Activated T-cell treated with anti-CD3 and anti-CD28 coated beads, Interleukin-2, amount 50 U/mL, for 48 hours (primary cell): ENCODE measurements at places on chromosomes 3 and 15.

DNA sequence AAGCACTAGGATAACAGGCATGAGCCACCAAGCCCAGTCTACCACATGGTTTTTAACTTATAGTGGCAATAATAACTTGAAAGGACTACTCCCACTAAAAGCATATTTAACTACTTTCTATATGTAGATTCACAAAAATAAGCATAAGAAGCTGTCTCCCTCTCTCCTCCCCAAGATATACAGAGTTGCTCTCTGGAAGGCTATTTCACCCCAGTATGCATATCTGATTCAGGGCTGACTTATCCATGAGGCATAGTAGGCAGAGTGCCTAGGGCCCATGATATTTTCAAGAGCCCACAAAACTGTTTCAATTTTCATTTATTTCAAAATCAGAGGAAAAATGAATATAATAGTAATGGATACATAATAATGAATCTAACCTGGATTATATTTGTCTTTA lies 20.5 kb downstream of the ATP8B4 start:
- no peak for DNase-seq

DNA sequence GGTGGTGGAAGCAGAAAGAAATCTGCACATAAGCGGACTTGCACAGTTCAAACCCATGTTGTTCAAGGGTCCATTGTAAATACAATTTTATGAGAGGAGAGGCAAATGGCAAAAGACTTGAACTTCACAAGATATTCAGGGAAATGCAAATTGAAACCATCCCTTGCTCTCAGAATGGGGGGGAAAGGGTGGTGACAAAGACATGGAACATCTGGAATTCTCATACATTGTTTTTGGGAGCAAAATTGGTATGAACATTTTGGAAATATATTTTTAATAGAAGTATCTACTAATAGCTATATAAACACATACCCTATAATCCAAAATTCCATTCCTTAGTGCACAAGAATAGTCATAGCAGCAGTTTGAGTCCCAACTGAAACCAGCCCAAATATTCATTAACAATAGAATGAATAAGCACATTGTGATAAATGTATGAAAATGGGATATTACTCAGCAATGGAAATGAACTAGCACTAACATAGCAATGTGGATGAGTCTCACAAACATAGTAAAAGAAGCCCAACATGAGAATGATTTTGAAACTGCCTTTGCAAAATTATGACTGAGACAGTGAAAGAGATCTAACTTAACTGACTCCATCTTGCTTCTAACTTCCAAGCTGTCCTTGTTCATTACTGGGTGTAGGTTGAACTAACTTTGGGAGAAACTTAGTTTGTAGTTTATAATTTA lies 77.2 kb downstream of the CD200R1L start:
- DNase-seq = no peak

GRCh38 chr3:60752809-60753208 lies 498.4 kb downstream of the FHIT start:
- DNase-seq = no peak

DNA sequence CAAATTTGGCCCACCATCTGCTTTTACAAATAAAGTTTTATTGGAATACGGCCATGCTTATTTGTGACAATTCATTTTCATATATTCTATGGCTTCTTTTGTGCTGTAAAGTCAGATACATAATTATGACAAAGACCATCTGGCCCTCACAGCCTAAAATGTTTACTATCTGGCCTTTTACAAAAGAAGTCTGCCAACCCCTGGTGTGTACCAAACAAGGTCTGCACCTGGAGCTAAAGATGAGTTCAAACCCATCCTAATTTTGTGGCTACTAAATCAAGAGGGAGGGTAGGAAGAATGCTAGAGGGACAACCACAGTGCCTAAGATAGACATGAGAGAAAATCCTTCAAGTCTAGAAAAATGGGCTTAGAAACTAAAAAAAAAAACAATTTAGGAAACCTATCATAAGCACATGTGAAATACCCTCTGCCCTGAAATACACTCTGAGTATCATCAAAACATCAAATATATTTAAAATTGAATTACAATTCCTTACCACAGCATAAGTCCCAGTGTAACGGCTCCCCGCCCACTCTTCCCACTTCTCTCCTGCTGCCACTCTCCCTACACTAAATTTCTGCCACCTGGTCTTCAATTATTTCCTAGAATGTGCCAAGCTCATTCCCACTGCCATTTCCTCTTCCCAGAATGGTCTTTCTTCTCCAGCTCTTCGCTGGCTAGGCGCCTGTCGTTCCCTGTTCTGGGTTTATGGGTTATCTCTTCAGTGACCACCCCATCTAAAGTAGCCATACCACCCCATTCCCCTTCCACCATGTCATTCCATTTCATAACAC lies 950.7 kb upstream of the CFAP20DC start:
- DNase-seq = no peak

DNA sequence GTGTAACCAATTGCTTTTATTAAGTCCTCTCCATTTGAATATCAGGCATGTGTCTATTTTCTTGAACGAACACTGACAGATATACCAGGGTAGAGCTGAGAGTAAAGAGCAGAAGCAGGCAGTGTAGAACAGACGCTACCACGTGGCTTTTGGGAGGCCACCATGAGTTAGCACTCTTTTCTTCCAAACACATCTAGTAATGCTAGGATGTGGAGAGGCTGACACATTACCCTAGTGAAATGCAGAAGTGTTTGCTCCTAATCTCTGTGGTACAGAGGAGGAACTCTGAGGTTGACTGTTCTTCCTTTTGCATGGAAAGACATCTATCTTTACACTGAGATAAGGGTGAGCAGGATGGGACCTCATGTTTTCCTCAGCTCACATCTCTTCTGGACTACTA lies 216.3 kb downstream of the SATB1 start:
- no peak for DNase-seq

DNA sequence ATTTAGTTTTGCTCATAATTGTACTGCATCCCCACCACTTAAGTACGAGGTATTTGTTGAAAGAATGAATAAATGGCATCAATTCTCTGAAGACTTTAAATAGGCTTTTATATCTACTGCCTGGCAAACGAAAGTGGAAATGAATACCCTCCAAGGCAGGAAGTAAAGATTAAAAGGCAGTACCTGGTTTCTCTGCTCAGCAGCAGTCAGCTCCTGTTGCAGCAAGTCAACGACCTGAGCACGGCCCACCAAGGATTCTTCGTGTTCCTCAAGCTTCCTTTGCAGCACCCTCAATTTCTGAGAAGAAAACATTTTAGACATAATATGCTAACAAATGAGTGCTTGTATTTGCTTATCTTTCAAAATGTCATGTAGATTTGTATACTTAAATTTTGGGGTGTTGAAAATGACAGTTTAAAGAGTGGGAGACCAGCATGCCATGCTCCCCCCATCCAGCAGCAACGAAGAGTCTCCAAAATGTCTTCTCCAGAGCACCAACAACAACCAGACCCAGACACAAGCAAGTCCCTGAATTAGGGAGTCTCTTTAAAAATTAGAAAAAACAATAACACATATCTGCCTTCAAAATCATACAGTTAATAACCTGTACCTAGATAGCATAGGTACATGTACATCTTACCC lies 31.2 kb downstream of the GOLGB1 start:
- DNase-seq = no peak

GRCh38 chr15:69612112-69612511 lies 159.5 kb downstream of the RPLP1 start:
- peak; percentile 5 for DNase-seq

DNA sequence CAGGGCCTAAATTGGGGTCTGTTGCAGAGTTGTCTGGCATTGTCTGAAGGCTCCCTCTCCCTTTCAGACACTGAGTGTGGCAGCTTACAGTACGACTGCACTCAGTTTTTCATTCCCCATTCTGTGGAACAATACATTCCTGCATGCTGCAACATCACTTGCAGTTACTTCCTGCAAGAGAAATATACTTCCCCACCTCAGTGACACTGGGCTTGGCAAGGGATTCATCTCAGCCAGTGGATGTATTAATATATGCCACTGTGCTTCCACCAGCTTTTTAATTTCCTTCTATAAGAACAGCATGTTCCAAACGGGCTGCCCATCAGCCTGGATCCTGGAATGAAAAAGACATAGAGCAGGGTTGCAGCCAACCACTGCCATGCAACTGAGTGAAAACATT lies 23.1 kb downstream of the B3GALNT1 start:
- no peak for DNase-seq

DNA sequence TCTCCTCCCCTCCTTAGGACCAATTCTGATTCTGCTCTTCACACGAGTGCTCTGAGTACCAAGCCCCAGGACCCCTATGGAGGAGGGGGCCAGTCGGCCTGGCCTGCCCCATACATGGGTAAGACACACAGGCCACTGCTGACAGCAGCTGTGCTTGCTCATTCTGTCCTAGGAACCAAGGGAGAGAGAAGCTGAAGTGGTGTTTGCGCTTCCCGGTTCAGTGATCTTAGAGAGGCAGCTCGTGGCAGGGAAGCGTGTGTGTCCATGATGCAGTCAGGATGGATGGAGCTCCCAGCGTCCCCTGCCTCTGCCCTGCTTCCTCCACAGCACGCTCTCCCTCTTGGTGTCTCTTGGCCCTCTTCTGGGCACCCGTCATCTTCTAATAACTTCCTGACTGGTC lies 77.6 kb downstream of the CRTC3 start:
- no peak for DNase-seq

GRCh38 chr3:136055491-136055890 lies 90.0 kb downstream of the PPP2R3A start:
- DNase-seq = no peak

- no peak for DNase-seq
These were observed 241.0 kb upstream of the GBE1 start for GRCh38 chr3:82002491-82002890.

GRCh38 chr3:72035606-72036005 lies 250.7 kb upstream of the PROK2 start:
- no peak for DNase-seq

- DNase-seq = no peak
These were observed 47.5 kb upstream of the SSR3 start for GRCh38 chr3:156602424-156602823.

- no peak for DNase-seq
These were observed 104.3 kb upstream of the EOMES start for GRCh38 chr3:27826448-27826847.

DNA sequence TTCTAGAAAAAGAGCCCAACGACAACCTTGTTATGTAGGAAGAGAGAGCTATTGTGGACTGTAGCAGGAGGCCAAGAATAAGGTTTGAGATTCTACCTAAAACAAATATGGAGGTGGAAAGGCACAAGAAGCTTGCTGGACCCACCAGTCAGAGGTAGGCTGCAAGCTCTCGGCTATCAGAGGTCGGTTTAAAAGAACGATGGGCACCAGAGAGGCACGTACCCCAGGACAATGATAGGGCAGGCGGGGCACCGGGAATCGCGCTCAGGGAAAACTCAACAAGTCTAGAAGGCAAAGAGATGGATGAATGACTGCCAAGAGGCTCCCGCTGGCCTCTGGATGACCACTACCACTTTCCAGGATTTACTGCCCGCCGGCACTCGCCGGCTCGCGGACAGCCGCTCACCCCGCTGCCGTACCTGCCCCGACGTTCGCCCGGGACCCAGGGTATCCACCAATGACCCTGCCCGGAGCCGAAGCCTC lies 1.1 kb downstream of the HDGFL3 start:
- DNase-seq = no peak

- no peak for DNase-seq
These were observed 212.1 kb upstream of the ROBO2 start for GRCh38 chr3:76827701-76828226.

DNA sequence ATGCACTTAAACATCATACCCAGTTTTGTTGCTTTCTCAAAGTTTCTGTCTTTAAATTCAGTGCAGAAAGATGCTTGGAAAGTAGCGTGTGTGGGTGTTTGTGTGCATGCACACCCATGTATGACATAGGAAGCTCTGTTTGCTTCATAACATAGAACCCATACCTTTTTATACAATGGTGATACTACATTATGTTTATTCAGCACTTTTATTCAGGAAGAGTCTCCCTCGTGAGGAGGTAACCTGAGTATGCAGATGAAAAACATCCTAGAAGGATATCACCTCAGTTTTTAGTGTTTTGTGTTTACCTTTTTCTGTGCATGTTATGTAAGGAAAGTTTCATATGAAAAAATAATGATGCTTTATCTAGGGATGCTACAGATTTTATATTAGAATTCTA lies 111.2 kb downstream of the SST start:
- DNase-seq = no peak

DNA sequence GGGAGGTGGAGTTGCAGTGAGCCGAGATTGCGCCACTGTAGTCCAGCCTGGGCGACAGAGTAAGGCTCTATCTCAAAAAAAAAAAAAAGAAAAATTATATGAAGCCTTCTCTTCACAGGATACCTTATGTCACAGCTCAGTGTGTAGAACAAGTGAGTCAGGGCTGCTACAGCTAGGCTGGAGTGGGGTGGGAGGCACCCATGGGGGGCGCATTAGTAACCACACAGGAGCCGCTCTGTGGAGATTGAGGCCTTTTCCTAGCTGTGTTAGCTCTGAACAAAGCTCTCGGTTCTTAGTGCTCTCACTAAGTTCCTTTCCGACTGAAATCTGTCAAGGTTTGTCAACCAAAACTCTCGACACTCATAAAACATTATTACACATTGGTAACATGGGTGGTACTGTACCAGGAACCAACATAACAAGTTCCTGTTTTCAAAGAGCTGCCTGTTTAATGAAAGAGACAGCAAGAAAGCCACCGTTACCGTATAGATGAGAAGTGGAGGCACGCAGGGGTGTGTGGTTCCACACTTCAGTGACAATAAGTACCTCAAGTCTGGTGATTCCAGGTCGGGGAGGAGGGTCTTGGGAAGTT lies 4.5 kb downstream of the LRRC31 start:
- DNase-seq = peak; percentile 33

GRCh38 chr3:167691366-167691765 lies 37.6 kb upstream of the WDR49 start:
- DNase-seq = peak; percentile 26

- DNase-seq = no peak
These were observed 61.4 kb downstream of the IL12A start for GRCh38 chr3:160049988-160050387.

DNA sequence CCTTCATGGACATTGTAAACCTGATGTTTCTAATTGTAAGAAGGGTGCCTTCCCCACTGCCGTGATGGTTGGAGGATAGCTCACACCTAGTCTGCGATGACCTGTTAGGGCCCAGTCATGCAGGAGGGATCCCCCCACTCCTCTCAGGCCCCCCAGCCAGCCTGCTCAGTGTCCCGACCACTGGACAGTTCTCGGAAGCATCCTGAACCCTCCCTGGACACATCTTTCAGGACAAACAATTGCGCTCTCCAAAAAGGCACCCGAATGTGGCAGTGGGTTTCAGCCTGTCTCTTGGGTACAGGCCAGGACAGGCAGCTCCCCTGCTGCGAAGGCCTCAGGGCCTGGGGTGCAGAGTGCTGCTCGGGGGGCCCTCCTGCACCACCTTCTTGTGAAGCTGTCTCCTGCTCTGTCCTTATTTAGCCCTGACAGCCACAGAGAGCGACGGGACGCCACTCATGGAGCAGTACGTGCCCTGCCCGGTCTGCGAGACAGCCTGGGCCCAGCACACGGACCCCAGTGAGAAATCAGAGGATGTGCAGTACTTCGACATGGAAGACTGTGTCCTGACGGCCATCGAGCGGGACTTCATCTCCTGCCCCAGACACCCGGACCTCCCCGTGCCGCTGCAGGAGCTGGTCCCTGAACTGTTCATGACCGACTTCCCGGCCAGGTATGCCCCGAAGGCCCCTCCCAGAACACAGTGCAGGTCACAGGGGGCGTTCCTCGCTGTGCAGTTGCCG lies 132.3 kb downstream of the LRRK1 start:
- no peak for DNase-seq

GRCh38 chr3:113897373-113897777 lies 50.4 kb upstream of the ZDHHC23 start:
- no peak for DNase-seq
